ENCODE measurements at places on chromosomes 3 and 15.

- H3K27me3 ChIP-seq: peaks cover 14% of the 10 kb centered on the region
- peak overlapping the region; percentile 88 for H3K27ac ChIP-seq
- DNase-seq: peak; percentile 48
- H3K4me1 ChIP-seq: peaks cover 22% of the 10 kb centered on the region
- H3K36me3 ChIP-seq: no peaks in the 10 kb centered on the region
Measured at GRCh38 chr15:98650417-98651035, 2.2 kb downstream of the IGF1R start.

DNA sequence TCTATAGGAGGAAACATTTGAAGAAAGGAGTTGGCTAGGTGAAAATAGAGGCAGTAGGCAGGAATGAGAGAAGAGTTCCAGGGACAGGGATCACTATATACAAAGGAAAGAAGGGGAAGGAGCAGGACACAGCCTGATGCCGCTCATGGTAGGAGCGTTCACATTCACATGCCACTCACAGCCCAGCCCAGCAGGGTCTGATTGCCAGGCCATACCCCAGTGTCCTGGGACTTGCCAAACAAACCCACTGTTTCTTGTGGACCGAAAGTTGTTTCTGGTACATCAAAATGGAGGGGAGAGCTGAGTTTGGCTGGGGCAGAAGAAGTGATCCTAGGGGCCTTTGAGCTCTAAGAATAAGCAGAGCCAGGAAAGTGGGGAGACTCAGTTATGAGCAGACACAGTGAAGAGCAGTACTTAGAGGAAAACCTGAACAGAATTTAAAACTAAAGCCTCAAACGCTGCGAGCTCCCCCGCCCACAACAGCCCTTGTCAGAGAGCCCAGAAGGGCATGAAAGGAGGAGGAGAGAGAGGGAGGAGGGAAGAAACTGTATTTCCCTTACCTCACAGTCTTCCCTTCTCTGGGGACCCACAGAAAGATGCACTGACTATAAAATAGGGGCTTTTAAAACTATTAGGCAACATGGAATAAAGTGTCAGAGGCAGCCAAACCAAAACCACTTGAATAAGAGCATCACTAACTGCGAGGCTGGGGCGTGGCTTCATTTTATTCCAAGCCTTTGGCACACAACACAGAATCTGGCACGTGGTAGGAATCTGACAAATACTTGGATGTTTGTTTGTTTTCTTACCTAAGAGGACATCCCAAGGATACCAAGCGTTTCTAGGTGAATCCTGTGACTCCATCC, 129.0 kb downstream of the RPL22L1 start:
- H3K4me3 ChIP-seq: no peak overlapping the region
- no peaks in the 10 kb centered on the region for H3K4me1 ChIP-seq
- H3K36me3 ChIP-seq: no peaks in the 10 kb centered on the region
- H3K27ac ChIP-seq: no peak overlapping the region

DNA sequence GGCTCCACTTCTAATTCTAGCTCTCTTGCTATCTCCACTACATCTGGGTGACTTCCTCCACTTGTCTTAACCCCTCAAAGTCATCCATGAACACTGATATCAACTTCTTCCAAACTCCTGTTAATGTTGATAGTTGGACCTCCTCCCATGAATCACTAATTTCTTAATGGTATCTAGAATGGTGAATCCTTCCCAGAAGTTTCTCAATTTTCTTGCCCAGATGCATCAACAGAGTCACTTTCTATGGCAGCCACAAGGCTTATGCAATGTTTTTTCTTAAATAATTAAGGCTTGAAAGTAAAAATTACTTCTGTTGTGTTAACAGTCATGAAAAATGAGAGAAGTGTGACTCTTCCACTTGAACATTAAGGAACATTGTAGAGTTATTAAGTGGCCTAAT, 164.3 kb downstream of the PCCB start:
- H3K4me3 ChIP-seq: no peak overlapping the region
- H3K36me3 ChIP-seq: no peaks in the 10 kb centered on the region
- no peak for DNase-seq
- H3K4me1 ChIP-seq: no peaks in the 10 kb centered on the region
- no peak overlapping the region for H3K27ac ChIP-seq

GRCh38 chr15:89768071-89768500, 8.0 kb upstream of the MESP2 start:
- no peaks in the 10 kb centered on the region for H3K27me3 ChIP-seq
- H3K27ac ChIP-seq: no peak overlapping the region
- no peaks in the 10 kb centered on the region for H3K36me3 ChIP-seq
- H3K4me3 ChIP-seq: no peak overlapping the region

DNA sequence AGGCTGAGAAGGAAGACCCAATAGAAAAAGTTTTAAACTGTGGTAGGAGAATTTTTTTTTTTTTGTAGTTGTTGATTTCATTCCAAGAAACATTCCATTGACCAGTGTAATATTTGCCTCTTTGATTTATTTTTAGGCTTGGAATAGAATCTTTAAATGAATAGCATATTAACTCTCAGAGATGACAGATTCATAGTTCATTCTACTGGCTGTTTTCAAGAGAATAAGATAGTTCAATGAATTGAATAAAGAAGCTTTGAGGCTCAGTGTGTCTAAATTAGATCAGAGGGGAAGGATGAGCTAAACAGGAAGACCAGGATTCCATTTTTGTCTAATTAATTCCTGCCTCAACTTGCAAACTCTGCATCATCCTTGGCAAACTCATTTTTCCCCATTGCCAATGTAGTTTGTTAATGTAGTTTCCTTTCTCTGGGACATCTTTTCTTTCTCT, 98.4 kb downstream of the NAALADL2 start:
- no peaks in the 10 kb centered on the region for H3K36me3 ChIP-seq
- H3K27me3 ChIP-seq: no peaks in the 10 kb centered on the region
- no peaks in the 10 kb centered on the region for H3K4me1 ChIP-seq
- no peak overlapping the region for H3K27ac ChIP-seq
- DNase-seq: no peak

GRCh38 chr3:45623393-45623792, 28.8 kb downstream of the LIMD1 start:
- H3K36me3 ChIP-seq: no peaks in the 10 kb centered on the region
- H3K27me3 ChIP-seq: no peaks in the 10 kb centered on the region
- DNase-seq: no peak
- no peak overlapping the region for H3K4me3 ChIP-seq
- no peaks in the 10 kb centered on the region for H3K4me1 ChIP-seq
- no peak overlapping the region for H3K27ac ChIP-seq

DNA sequence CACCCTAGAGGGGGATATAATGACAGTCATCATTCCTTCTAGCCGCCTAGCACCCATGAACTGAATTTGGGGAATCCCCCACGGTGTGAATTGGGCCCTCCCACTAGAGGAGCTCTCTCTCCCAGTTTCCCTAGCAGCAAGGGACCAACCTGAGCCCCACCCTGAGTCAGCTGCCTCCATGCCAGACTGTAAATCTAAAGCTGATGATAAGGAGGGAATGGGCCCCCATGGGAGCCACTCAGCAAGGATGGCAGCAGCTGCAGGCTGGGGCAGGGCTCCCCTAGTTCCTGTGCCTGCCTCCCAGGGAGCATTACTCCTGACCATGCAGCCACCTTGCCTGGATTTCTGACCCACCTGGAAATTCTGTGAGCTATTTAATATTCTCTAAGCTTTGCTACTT, 57.0 kb upstream of the PXYLP1 start:
- no peak overlapping the region for H3K27ac ChIP-seq
- no peak for DNase-seq
- H3K4me1 ChIP-seq: no peaks in the 10 kb centered on the region
- no peaks in the 10 kb centered on the region for H3K27me3 ChIP-seq
- no peaks in the 10 kb centered on the region for H3K36me3 ChIP-seq
- no peak overlapping the region for H3K4me3 ChIP-seq

- peaks cover 10% of the 10 kb centered on the region for H3K4me1 ChIP-seq
- no peak overlapping the region for H3K27ac ChIP-seq
- DNase-seq: no peak
- no peaks in the 10 kb centered on the region for H3K36me3 ChIP-seq
- H3K4me3 ChIP-seq: no peak overlapping the region
- no peaks in the 10 kb centered on the region for H3K27me3 ChIP-seq
Measured at GRCh38 chr3:125110016-125110875, 54.4 kb upstream of the HEG1 start.

GRCh38 chr3:156978481-156978961, 152.4 kb downstream of the LEKR1 start:
- H3K36me3 ChIP-seq: no peaks in the 10 kb centered on the region
- H3K4me3 ChIP-seq: no peak overlapping the region
- DNase-seq: no peak
- no peaks in the 10 kb centered on the region for H3K27me3 ChIP-seq

GRCh38 chr3:184558726-184559125, 2.9 kb upstream of the EPHB3 start:
- no peaks in the 10 kb centered on the region for H3K36me3 ChIP-seq
- no peak for DNase-seq
- no peaks in the 10 kb centered on the region for H3K4me1 ChIP-seq
- no peak overlapping the region for H3K4me3 ChIP-seq

- no peaks in the 10 kb centered on the region for H3K27me3 ChIP-seq
- peak overlapping the region; percentile 45 for H3K27ac ChIP-seq
- H3K36me3 ChIP-seq: no peaks in the 10 kb centered on the region
- no peak overlapping the region for H3K4me3 ChIP-seq
Measured at GRCh38 chr3:64917914-64918453, 230.2 kb upstream of the ADAMTS9 start.

GRCh38 chr15:58313304-58313703, 118.5 kb upstream of the LIPC start:
- DNase-seq: no peak
- H3K4me1 ChIP-seq: peaks cover 17% of the 10 kb centered on the region
- H3K4me3 ChIP-seq: no peak overlapping the region

DNA sequence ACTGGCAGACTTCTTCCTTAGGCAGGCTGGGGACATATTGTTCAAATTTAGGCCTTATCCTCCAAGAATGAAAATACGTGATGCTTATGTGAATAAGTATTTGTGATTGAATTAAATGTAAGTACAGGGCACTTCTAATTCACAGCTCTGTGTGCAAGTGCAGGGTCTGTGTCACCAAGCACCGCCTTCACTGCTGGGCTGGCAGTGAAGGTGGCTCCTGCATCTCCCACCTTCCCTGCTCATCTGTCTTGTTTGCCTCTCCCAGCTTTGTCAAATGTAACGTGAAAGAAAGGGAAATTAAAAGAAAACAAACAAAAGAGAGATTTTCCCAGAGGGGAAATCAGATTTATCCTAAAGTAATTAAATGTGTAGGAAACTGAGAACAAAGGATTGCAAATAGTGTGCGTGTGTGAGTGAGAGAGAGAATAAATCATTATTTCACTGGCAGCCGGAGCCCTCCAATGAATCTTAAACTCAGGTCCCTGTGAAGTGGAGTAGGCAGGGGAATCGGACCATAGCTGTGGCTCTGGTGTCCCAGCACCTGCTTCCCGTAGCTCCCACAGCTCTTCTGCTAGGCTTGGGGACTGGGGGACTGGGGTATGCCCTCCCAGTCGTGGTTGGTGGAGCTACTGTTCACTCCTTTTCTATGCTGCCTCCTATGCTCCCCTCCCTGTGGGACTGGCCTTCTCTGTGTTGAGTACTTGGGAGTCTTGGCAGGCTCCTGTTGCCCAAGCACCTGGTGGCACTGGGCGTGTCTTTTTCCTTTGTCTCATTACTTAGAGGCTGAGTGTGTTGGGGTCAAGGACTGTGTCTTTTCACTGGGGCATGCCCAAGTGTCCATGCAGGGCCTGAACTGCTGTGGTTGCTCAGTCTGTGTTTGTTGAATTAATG, 222.2 kb downstream of the EPHB1 start:
- no peaks in the 10 kb centered on the region for H3K36me3 ChIP-seq
- DNase-seq: no peak
- no peak overlapping the region for H3K4me3 ChIP-seq

- no peaks in the 10 kb centered on the region for H3K4me1 ChIP-seq
- H3K4me3 ChIP-seq: no peak overlapping the region
- no peak for DNase-seq
- no peak overlapping the region for H3K27ac ChIP-seq
- no peaks in the 10 kb centered on the region for H3K27me3 ChIP-seq
Measured at GRCh38 chr3:50493623-50494022, 9.8 kb downstream of the CACNA2D2 start.

DNA sequence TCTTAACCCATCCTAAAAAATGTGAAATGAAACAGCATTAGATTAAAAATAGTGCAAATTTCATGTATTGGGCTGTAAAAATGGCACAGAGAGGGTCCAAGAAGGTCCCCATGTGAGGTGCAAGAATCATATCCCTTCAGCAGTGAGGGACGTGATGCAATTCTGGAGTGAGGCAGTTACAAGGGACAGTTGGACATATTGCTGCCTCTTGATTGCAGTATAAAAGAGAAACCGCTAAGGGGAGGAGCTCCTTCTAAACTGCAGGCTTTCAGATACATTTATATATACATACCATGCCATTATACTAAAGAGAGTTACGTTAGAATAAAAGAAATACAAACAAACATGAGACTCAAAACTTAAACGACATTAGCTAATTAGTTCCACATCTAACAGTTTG, 304.2 kb upstream of the CTNNB1 start:
- no peak overlapping the region for H3K27ac ChIP-seq
- no peaks in the 10 kb centered on the region for H3K4me1 ChIP-seq
- DNase-seq: no peak
- H3K36me3 ChIP-seq: no peaks in the 10 kb centered on the region

GRCh38 chr3:103127737-103128136, 692.9 kb downstream of the ZPLD1 start:
- no peak for DNase-seq
- no peak overlapping the region for H3K4me3 ChIP-seq

- no peak overlapping the region for H3K27ac ChIP-seq
- H3K4me3 ChIP-seq: peak overlapping the region; percentile 35
- H3K36me3 ChIP-seq: no peaks in the 10 kb centered on the region
- peak; percentile 46 for DNase-seq
Measured at GRCh38 chr15:88704791-88705768, 66.3 kb downstream of the ISG20 start.

DNA sequence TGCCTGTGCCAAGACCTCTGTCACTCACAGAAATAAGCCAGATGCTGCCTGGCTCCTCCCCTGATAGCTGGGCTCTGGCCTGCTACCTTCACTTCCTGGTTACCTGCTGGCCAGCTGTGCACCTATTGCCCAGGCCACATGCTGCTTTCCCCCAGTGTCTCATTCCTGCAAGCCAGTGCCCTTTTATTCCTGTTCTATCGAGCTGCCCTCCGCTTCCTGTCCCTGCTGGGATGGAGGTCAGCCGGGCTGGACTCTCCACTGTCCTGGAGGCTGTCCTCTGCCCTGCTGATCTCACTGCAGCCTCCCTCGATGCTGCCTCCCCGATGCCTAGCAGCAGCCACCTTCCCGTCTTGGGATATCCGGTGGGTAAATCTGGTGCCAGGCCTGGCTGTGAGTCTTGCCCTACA, 37.0 kb upstream of the SNRPA1 start:
- DNase-seq: no peak
- no peak overlapping the region for H3K27ac ChIP-seq
- H3K36me3 ChIP-seq: no peaks in the 10 kb centered on the region
- no peak overlapping the region for H3K4me3 ChIP-seq
- H3K27me3 ChIP-seq: peaks cover 2% of the 10 kb centered on the region

DNA sequence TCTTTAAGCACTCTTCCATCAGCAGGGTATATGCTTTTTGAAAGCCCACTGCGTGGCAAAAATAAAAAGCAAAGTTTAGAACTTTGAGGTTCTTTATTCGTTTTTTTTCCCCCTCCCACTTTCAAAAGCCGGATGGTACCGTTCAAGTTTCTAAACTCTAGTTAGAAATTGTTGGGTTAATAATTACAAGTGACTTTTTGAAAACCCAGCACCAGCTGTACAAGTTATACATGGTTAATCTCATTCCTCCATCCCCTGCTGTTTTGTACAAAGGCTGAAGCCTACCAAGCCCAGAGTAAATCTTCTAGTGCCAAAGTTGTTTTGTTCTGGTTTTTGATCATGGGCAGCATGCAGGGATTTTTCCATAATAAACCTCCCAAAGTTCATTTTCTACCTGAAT, 48.6 kb downstream of the WDR72 start:
- peak; percentile 1 for DNase-seq
- no peaks in the 10 kb centered on the region for H3K36me3 ChIP-seq
- no peak overlapping the region for H3K27ac ChIP-seq
- no peaks in the 10 kb centered on the region for H3K4me1 ChIP-seq
- H3K4me3 ChIP-seq: no peak overlapping the region

All from A673 (cell line).